ENCODE measurements at places on chromosomes 12 and 14.

DNA sequence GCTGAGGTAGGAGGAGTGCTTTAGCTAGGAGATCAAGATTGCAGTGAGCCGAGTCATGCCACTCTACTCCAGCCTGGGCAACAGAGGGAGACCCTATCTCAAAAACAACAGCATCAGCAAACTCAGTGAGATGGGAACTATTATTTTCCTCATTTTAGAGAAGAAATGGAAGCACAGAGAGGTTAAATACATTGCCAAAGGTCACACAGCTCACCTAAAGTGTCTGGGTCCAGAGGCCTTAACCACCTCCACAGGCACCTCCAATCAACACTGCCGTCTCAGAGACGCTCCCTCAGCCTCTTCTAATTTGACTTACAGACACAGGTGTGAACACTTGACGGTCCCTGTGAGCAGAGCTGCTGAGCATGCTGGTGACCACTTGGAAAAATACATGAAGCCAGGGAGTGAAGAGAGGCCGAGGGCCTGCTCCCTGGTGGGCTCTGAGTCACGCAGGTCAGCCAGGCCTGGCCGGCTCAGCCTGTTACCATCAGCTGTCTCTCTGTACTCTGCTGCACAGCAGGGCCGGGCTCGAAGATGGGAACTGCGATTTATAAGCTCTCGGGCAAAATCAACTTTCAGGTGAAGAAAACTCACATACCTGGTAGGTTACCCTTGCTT, 77.5 kb upstream of the RASSF3 start:
- DNase-seq = no peak

- DNase-seq = no peak
Measured at GRCh38 chr12:121939186-121939585, 20.8 kb downstream of the CFAP251 start.

- no peak for DNase-seq
Measured at GRCh38 chr14:90294872-90295271, 36.9 kb downstream of the NRDE2 start.

DNA sequence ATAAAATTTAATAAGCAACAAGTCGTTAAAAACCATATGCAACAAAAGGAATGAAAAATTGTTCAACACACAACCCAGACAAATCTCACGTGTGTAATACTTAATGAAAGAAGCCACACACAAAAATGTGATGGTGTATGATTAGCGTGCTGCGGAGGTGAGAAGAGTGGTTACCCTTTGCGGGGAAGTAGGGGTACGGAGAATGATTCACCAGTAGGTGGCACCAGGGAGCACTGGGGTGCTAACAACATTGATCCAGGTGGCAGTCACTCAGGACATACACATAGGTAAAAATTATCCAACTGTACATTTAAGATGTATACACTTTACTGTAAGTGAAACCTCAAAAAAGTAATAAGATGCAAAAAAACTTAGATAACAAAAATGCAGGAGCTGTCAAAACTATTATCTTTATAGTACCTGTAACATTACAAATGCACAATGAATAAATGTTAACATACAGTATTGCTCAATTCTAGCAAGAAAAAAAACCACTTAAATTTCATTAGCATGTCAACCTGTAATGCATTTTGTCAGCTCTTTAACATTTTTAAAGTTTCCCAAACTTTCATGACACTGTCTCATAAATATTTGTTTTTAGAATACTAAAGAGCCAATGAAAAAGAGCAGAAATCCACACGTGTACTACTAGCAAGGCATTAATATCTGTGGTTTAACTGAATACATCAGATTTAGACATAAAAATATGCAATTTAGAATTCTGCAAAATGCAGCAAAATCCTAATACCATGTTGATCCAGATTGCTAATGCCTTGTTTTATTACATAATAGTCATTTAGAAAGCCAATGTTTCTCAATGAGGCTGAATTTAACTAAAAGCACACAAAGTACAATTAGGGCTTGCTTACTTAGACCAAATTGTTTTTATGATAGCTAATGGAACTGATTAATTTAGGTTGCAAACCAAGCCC, 46.7 kb downstream of the TMCC3 start:
- no peak for DNase-seq

DNA sequence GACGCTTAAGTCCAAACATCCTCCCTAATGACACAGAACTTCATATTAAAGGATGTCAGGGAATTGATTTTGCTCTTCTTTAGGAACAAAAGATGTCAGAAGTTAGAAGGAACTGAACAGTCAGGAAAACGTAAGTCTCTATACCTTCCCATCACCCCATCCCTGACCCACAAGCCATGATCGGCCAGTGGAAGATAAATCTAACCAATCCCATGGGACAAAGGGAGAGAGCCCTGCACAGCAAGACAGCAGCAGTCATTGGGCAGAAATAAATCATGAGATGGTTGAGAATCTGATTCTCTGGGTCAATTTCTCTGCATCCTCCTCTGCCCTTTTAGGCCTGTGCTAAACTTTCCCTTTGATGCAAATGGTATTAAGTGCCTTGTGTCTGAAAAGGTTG, 414.9 kb downstream of the RGS6 start:
- no peak for DNase-seq

- no peak for DNase-seq
Measured at GRCh38 chr12:57751432-57751787, 700 bp downstream of the CDK4 start.

DNA sequence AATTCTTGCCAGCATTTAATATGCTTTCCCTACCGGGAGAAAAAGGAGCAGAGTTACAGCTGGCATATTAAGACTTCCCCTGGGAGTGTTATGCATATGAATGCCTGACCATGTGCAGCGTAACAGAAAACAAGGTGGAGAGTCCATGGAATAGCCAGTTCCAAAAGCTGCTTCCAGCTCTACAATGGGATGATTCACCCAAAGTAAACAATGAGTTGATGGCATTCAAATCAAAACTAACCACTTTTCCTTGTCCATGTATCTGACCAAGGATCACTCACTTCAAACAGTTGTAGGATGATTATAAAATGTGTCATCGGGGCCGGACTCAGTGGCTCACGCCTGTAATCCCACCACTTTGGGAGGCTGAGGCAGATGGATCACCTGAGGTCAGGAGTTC, 48.1 kb upstream of the BICDL1 start:
- peak; percentile 94 for DNase-seq

DNA sequence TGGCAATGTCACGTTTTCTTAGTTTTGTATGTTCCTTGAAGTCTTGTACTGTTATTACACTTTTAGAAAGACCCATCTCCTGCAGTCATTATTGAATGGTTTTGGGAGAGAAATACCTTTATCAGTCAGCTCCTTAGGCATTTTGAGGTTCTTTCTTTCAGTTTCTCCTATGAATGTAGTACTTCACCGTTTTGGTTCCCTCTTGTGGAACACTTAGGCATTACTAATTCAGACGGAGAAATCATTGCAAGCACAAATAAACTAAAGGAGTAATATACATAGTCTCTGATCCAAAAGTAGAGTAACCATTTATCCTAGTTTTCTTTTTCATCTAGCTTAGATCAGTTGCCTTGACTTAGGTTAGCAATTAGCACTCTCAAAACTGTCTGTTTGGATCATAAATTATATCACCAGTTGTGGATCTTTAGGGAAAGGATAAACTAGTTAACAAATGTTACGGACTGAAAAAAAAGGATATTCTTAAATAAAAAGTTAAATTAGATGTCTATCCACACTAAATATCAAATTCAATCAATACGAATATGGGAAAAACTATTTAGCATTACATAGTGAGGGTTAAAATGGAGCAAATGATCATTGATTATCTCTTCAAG, 1538.3 kb upstream of the SEL1L start:
- DNase-seq = no peak

GRCh38 chr14:68981539-68981976, 2.5 kb upstream of the ACTN1 start:
- peak; percentile 25 for DNase-seq

- DNase-seq = no peak
Measured at GRCh38 chr14:97172644-97173043, 375.5 kb downstream of the VRK1 start.

GRCh38 chr12:12008931-12009611, 61.7 kb upstream of the BCL2L14 start:
- peak; percentile 71 for DNase-seq

DNA sequence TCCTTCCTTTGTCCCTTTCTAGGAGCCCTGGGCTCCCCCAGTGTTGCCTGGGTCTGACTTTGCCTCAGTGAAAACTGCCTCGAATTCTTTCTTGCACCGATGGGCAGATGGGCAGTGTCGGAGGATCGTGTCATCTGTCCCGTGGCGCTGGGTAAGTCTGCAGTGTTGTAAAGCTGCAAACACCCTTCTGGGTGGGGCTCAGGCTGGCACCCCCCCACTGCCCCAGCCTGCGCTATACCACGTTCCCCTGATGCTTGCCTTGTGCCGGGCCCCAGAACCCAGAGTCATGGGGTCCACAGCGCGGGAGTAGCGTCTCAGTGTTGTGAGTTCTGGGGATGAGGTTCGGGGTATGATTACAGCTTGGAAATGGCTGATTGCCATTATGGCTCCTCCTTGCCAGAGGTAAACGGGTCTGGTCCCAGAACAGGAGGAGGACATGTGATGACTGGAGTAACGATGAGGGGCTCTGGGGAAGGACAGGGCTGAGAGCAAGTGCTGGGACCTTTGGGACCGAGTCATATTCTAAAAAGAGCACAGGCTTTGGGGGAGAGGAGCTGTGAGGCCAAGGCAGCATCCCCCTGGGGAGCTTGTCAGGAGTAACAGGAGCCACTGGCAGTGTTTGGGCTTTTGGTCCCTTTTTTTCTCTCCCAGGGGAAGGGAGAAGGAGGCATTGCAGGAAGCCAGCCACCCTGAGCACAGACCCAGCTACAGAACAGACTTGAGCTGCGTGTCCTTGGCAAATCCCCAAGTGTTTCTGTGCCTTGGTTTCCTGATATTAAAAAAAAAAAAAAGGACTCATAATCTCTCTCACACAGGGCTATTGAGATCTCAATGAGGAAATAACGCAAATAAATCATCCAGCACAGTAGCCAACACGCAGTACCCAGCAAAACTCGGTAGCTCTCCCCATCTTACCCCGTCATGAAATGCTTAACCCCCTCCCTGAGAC, 4.3 kb downstream of the RTL1 start:
- no peak for DNase-seq

- peak; percentile 61 for DNase-seq
Measured at GRCh38 chr12:51818566-51819300, 29.8 kb downstream of the FIGNL2 start.

- peak; percentile 30 for DNase-seq
Measured at GRCh38 chr14:77094672-77095284, 3.3 kb upstream of the CIPC start.

GRCh38 chr14:20682435-20683124, 1.8 kb upstream of the RNASE4 start:
- DNase-seq = peak; percentile 77

GRCh38 chr14:32312010-32312331, 17.1 kb upstream of the AKAP6 start:
- no peak for DNase-seq

GRCh38 chr14:58918066-58918738, 270.3 kb upstream of the DAAM1 start:
- DNase-seq = peak; percentile 57

- DNase-seq = peak; percentile 26
Measured at GRCh38 chr12:46389031-46389616, 16.6 kb upstream of the SLC38A2 start.

DNA sequence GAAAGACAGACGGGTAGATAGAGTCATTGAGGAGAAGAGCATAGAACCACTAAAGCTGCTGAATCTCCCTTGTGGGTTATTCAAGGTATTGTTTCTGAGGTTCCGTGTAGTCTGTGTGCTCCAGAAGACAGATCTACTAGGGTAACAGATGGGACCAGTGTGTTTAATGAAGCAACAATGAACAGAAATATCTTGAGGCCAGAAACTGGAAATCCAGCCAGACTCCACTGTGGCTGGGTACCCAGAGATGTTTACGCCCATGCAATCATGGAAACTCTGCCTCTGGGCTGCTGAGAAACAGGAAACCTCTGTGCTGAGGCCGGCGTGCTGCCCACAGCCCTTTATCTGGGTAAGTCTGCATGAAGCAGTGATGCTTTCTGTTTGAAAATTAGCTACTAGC, 8.3 kb downstream of the PROX2 start:
- no peak for DNase-seq

- no peak for DNase-seq
Measured at GRCh38 chr12:68367903-68368302, 35.7 kb upstream of the MDM1 start.

DNA sequence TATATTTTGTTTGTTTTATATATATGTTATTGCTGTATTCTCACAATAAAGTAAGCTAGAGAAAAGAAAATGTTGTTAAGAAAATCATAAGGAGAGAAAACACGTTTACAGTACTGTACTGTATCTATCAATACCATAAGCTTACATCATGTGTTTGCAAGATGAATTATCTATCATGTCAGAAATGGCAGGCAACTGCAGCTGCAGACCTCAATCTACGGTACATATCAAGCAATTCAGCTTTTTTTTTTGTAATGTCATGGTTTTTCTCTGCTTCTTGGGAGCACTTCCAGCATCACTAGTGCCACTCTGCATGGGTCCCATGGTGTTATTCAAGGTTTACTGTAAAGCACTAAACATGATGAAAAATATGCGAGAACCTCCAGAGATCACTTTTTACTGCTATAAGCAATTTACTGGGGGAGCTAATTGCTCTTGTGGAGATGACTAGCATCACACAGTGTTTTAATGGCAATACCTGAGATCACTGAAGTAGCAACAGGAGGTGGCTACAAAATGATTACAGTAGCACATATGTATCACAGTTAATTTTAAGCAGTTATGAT, 9.0 kb upstream of the KRT2 start:
- DNase-seq = no peak

DNA sequence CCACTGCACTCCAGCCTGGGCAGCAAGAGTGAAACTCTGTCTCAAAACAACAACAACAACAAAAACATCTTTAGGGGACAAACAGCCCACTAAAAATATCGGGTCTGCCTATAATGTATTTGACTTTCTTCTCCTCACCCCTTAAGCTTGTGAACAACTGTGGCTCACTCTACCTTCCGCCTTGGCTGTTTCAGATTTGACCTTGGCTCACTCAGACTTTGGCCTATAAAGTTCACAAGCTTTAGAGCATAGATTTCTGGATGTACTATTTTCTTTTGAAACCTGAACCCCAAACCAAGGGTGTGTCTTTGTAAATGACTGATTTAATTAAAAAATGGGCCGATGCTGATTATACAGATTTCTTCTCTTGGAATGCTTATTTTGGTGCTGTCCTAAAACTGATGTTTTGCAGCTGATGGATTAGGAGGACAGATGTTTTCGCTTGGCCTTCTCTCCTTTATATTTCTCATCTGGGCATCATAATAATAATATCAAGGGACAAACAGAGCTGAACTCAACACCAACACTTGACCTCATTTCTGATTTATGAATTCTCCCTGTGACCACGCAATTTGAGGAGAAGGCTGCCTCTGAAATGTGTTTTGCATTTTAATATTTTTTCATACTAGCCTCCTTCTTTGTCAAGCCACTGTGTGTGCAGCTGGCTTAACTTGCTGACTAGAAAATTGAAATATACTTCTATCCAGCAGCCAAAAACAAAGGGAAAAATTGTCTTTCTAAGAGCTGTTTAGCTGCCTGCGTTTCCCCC, 40.2 kb upstream of the RASSF3 start:
- DNase-seq = no peak

Data from RCC 7860 (cell line).